Stimulated activated CD8-positive, alpha-beta memory T cell treated with anti-CD3 and anti-CD28 coated beads, Interleukin-12 subunit alpha, Interleukin-12 subunit beta, amount 100 ng/mL, for 4 hours (primary cell): ENCODE measurements at places on chromosomes 11 and 22.

- no peak for DNase-seq
These were observed 32.9 kb upstream of the EED start for GRCh38 chr11:86211619-86212018.

GRCh38 chr22:30610299-30610698 lies 3.3 kb downstream of the TCN2 start:
- DNase-seq, result no peak

GRCh38 chr22:49483281-49483870 lies 344.3 kb downstream of the BRD1 start:
- DNase-seq, result no peak

GRCh38 chr22:39515266-39516050 lies 4.9 kb upstream of the ATF4 start:
- no peak for DNase-seq

- no peak for DNase-seq
These were observed 382 bp downstream of the C11orf54 start for GRCh38 chr11:93741882-93742226.

- DNase-seq, result no peak
These were observed 10.4 kb downstream of the PISD start for GRCh38 chr22:31651664-31652063.

- no peak for DNase-seq
These were observed 60.9 kb downstream of the SCGB1A1 start for GRCh38 chr11:62479631-62480201.

GRCh38 chr11:75959540-75959939 lies 144.5 kb downstream of the UVRAG start:
- no peak for DNase-seq

- no peak for DNase-seq
These were observed 71.0 kb downstream of the MYEOV start for GRCh38 chr11:69364921-69365320.

GRCh38 chr11:833114-833791 lies 501 bp downstream of the CD151 start:
- no peak for DNase-seq

- DNase-seq, result no peak
These were observed 979 bp downstream of the SMIM38 start for GRCh38 chr11:69156673-69157155.

GRCh38 chr11:79822766-79823165 lies 381.9 kb upstream of the TENM4 start:
- no peak for DNase-seq

DNA sequence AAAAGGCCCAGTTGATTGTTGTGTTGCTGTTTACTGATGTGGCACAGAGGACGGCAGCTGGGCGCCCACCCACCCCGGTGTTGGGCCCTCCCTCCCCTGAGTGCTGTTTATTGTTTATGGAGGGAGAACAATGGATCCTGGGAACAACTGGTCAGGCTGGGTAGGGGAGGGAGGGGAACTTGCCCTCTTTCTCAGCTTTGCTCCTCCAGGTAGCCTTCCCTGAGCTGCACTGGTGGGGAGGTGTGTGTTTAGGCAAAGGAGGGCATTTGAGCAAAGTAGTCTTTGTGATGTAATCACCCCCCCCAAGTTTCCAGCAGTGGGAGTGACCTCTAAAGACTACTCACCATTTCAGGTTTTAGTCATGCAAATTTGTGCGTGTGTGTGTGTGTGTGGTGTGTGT lies 1035.3 kb downstream of the NTM start:
- DNase-seq, result no peak

DNA sequence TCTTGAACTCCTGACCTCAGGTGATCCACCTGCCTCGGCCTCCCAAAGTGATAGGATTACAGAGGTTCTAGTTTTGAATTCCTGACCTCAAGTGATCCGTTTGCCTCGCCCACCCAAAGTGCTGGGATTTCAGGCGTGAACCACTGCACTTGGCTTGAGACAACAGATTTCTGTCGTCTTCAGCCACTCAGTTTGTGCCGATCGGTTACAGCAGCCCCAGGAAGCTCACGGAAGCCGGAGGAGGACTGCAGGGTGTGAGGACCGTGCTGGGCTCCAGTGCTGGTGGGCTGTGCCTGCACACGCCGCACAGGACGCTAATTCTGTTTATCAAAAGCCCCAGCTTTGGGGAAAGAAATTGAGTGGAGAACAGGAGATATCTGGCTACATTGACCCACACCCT lies 82.0 kb downstream of the CELSR1 start:
- DNase-seq, result no peak

DNA sequence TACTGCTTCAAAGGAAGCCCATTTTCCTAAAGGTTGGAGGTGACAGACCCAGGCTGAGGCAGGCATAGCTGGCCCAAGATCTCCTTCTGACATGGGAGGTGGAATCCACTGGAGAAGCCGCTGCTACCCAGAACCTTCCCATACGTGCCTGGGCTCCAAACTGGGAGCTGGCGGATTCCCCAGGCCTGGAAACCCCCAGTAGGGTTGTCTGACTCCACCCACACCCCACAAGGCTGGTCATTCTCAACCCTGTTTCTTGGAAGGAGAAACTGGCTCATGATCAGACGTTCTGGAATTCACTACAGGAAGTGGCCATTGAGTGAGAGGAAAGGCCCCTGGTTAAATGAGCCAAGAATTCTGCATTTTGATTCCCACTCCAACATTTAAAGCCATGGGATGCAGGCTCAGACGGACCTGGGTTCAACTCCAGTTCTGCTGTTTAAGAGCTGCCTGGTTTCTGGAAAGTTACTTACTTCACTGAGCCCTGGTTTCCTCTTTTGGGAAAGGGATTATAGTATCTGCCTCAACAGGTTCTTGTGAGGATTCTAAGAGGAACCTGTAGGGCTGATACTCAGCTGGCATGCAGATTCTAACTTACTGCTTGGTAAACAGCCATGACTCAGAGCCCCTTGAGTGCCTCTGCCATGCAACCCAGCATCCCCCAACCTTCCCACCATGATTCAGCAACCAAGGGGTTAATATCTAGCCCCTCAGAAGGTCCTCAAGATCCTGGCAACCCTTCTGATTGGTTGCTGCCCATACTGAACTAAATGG lies 19.4 kb upstream of the TSKU start:
- DNase-seq, result no peak

GRCh38 chr11:118057251-118058145 lies 19.4 kb upstream of the TMPRSS4 start:
- no peak for DNase-seq

- no peak for DNase-seq
These were observed 237.2 kb upstream of the PLET1 start for GRCh38 chr11:112497826-112498225.

DNA sequence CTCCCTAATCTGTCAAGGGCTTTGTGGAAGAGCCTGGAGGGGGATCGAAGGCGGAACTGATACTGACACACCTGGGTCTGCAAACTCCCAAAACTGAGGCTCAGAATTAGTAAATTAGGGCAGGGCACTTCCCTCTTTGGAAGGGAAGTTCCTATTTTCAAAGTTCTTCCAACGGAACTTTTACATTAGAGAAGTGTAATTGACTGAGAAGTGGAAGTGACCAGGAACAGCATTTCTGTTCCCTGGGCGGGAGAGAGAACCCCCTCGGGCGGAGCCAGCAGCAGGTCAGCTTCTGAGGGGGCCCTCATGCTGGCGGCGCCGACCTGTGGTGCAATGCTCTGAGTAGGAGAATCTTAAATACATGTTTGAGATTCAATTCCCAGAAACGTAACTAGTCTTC lies 1.1 kb upstream of the CBL start:
- no peak for DNase-seq

GRCh38 chr11:46896719-46897406 lies 21.5 kb downstream of the LRP4 start:
- no peak for DNase-seq

GRCh38 chr22:44439356-44440223 lies 58.4 kb downstream of the RTL6 start:
- no peak for DNase-seq

DNA sequence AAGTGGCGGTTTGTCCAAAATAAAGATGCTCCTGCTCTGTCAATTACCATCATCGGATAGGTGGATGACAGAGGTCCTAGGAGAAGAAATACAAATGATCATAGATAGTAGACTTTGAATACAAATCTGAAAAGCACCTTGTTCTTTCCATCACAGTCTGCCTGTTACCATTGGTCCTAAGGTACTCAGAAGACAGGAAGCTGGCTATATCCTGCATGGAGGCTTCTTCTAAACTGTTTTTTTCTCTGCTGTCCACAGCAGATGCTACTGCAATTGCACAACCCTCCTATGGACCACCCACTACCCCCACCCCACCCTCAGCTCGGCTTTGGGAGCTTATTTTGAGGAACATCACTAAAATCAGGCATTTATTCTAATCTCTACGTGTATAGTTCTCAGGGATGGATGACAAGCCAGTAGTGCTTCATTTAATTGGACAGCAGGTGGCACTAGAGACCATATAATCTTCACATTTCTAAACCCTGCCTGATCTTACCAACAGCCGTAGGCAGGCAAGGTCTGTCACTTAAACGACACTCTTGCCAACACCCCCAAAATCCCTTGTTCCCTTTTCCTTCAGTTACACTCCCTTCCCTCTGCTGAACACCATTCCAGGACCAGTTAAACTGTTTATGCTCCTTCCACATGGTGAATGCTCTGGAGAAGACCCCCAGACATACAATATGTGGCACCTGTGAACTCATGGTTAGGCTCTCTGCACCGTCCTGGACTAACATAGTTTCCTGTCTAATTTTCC lies 6.6 kb upstream of the PTS start:
- no peak for DNase-seq

GRCh38 chr11:115501893-115502589 lies 2.2 kb downstream of the CADM1 start:
- no peak for DNase-seq

GRCh38 chr11:129320494-129320893 lies 55.2 kb upstream of the BARX2 start:
- no peak for DNase-seq

DNA sequence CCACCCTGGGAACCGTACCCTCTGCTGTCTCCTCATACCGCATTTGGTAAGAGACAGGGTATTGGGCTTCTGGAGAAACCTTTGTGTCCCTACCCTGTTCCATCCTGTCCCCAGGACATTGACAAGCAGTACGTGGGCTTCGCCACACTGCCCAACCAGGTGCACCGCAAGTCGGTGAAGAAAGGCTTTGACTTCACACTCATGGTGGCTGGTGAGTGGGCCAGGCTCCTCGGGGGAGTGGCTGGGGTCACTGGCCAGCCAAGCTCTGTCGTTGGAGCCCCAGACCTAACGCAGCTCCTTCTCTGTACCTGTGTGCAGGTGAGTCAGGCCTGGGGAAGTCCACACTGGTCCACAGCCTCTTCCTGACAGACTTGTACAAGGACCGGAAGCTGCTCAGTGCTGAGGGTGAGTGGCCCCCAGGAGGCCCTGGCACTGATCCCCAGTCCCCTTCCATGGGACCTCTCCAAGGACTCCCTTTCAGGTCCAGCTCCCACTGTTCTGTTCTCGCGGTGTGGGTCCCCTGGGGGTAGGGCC lies 3.8 kb upstream of the GP1BB start:
- no peak for DNase-seq

DNA sequence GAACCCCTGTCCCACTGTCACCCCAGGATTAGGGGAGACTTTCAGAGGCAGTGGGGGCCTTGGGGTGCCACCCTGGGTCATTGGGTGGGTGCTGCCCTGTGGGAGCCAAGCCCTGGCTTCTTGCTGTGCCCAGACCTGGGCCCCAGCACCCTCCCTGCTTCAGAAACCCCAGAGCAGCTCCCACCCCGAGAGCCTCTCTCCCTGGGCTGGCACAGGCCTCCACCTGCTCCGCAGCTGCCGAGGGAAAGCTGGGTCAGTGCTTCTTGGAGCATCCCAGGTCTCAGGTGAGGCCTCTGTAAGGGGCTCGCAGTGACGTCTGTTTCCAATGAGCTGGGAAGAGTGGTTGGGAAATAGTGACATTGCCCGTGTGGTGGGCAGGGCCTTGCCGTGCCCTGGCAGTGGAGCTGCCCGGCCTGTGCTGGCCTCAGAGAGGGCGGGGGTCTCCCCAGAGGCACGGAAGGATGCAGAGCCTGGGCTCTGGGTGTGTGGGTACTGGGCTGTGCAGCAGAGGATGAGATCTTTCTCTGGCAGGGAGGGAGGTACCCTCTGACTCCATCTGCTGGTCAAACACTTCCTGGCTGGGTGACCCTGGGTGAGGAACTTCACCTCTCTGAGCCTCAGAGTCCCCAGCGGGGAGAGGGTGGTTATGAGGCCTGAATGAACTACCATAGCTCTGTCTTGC lies 23.0 kb downstream of the C22orf23 start:
- no peak for DNase-seq

- no peak for DNase-seq
These were observed 3.9 kb downstream of the SMPD1 start for GRCh38 chr11:6393989-6394670.
